ENCODE measurements at places on chromosomes 16 and 17.

- DNase-seq, result no peak
Observed at GRCh38 chr17:2089021-2089422, 34.1 kb downstream of the HIC1 start.

DNA sequence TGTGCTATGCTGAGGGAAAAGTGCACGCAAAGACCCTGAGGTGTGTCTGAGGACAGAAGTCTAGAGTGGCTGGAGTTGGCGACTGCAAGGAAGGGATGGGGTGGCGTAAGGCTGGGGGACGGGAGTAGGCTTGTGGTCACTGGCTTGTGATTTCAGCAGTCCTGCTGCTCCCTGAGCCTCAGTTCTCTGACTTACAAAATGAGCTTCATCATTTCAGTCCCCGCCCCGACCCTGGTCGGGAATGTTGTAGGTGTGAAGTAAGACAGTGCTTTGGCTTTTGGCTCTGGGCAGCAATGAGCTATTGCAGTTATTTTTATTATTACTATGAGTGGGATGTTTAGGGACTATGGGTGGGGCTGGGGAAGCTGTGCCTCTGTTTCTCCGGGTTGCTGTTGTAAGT is 8.6 kb downstream of the ADGRG1 start:
- no peak for DNase-seq

DNA sequence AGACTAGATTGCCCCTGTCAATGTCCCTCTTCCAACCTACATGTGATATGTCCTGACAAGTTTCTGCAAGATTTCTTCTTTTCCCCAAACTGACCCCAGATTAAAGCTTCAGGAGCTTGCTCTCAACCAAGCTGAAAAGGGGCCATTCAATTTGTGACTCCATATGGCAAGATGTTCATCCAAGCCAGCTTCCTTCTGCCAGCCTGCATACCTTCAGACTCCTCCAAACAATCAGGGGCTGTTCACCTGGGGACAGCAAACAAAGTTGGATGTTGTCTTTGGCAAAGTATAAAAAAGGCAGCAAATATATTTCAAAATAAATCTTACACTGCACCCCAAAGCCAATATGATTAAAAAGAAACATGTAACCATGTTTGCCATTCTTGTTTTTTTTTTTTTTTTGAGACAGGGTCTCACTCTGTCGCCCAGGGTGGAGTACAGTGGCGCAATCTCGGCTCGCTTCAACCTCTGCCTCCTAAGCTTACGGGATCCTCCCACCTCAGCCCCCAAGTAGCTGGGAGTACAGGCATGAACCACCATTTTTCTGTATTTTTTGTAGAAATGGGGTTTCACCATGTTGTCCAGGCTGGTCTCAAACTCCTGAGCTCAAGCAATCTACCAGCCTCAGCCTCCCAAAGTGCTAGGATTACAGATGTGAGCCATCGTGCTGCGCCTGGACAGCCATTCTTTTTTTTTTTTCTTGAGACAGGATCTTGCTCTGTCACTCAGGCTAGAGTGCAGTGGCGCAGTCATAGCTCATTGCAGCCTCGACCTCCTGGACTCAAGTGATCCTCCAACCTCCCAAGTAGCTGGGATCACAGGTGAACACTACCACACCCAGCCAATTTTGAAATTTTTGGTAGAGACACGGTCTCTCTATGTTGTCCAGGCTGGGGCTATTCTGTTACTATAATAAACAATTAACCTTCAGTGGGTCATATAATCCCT is 50.0 kb upstream of the AKAP1 start:
- no peak for DNase-seq

GRCh38 chr17:29138184-29138955 is 41.8 kb downstream of the MYO18A start:
- peak; percentile 47 for DNase-seq

- DNase-seq, result no peak
Observed at GRCh38 chr17:33154869-33155455, 138.1 kb downstream of the ASIC2 start.

- no peak for DNase-seq
Observed at GRCh38 chr16:48447940-48448536, 62.8 kb upstream of the SIAH1 start.

DNA sequence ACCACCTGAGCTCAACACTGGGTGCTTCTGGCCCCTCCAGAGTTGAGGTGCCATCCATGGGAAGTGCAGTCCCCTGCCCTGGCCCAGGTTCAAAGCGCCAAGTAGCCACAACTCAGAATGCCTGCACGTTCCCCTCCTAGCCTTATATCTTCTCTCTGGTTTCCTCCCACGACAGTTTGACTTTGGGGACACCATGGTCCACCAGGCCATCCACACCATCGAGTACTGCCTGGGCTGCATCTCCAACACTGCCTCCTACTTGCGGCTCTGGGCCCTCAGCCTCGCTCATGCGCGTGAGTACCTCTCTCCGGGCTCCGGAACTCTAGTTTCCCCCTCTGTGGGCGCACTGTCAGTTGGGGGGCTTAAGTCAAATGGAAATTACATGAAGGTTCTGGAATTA is 22.4 kb upstream of the NAGLU start:
- DNase-seq, result no peak

DNA sequence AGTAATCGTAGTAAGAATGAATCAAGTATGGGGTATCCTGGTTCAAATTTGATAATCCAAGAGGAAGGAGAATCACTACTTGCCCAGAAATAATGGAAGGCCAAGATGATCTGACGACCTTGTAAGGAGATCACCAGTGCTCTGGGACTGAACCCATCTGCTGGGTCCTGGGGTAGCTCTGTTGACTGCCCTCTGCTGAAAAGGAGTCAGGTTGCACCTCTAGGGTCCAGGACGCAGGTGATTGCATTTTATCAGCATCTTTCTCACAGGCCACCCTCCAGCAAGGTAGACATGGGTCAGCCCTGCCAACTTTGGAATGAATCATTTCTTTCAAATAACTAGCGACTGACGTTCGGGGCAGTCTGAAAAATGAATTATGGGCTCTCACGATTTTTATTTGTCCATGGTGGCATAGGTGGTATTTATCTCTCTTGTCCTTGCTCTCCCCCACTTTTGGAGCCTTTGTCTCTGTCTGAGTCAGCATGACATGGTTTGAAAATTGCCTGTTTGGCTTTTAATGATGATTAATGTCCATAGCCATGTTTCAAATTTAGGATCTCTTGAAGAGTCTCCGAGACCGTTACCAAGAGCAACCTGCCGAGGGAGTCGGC is 163.7 kb downstream of the MSI2 start:
- peak; percentile 86 for DNase-seq

DNA sequence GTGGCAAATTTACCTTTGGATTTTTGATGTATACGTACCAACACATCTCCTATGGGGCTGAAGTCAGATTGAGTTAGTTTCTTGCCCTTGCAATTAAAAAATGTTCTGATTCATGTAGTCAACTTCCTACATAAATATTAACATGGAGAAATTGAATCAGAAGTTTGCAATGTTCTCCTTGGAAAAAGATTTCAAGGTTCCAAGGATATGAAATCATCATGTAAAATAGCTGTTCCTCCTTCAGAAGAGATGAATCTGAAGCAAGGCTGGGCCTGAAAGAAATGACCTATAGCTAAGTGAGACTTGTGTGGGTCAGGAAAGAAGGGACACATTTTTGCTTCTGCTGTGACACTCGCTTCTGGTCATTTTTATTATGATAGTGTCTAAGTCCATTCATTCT is 131.7 kb downstream of the RGS9 start:
- no peak for DNase-seq

DNA sequence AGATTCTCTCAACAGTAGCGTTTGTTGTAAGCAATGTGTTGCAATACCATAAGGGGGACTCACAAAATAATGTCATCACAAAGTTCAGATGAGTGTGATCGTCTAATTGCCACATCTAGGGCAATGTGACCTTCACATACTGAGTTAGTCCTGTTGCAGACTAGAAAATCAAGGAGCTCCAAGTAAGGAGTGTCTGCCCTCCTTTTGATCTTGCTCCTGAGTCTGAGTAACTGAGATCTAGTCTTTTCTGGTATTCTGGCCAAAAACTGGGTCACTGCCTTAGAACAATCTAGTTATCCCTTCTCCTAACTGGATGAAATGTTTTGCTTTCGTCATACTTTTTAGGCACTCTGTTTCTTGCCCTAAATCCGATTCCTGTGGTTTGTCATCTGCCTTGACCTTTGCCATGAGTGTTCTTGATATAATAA is 712.1 kb downstream of the CDH11 start:
- no peak for DNase-seq

GRCh38 chr16:5216441-5217080 is 119.0 kb upstream of the EEF2KMT start:
- DNase-seq, result no peak

DNA sequence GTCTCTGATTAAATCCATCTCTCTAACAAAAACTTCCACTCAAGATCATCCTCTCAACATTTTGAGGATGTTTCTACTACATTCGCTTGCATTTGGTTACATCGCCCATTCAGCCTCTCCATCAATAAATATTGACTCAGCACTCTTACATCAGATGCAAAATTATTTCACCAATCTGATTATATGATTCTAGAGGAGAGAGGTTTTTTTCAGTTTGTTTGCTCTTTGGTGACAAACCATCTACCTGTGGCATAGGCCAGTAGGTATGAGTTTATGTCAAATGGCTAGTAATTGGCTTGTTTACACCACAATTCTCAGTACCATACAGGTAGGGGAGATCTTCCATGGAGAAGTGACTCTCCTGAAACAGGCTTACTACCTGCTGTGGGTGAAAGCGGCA is 52.3 kb downstream of the TOX3 start:
- no peak for DNase-seq

- no peak for DNase-seq
Observed at GRCh38 chr16:81654346-81654745, 124.7 kb upstream of the PLCG2 start.

DNA sequence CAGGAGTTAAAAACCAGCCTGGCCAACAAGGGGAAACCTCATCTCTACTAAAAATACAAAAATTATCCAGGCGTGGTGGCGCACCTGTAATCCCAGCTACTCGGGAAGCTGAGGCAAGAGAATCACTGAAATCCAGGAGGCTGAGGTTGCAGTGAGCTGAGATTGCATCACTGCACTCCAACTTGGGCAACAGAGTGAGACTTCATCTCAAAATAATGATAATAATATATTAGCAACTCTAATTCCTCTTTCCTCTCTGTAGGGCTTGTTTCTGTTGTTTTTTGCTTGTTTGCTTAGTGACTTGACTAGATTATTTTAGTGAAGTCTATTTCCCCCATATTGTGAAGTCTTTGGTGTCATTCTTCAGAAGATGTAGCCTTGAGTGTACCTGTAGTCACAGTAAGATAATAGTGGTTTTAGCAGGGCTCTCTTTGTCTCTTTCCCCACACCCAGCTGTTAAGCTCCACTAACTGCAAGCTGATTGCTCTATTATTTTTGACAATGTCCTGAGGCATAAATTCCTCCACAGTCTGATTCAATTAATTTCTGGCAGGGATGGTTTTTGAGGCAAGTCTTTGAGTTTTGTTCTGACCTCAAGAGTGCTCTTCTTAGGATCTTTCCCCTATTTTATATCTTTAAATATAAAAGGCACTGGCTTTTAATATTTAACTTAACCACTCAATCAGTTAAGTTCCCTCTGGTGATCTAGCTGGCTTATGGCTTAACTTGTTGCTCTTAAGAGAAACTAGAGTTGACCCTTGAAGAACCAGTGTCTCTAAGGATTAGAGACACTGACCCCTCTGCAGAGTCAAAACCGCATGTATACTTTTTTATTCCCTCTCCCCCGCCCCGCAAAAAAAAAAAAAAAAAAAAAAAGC is 18.6 kb upstream of the TNFSF12 start:
- no peak for DNase-seq

- no peak for DNase-seq
Observed at GRCh38 chr17:74851612-74852236, 8.0 kb downstream of the GRIN2C start.

DNA sequence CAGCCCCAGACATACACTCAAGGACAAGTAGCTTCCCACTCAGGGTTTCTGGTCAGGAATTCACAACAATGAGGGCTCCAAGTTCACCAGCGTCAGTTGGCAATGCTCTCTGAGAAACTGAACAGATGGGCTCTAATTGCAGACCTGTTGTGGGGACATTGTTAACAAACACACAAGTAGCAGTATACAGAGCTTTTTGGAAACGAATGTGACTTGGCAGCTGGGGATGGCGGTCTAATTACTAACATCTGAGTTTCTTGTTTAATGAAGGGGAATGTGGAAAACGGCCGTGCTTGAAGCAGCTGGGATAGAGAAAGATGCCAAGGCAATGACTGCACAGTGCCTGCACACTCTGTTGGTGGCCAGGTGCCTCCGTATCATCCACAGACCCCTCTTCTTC is 316.1 kb upstream of the IRX3 start:
- no peak for DNase-seq

DNA sequence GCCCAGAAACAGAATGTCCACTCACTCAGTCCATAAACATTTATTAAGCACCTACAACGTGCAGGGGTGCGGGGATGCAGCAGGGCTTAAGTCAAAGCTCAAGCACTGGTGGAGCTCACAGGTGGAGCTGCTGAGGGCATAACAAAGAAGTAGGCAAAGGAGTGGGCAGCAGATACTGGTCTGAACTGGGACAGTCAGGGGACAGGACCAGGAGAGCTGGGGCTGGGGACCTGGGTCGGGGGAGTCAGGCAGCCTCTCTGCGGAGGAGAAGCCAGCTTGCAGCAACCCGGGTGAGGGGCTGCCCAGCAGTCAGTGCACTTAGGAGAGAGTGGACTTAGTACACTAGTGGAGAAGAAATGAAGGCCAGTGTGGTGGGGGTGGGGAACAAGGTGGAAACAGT is 10.0 kb upstream of the TNFRSF13B start:
- DNase-seq, result no peak

DNA sequence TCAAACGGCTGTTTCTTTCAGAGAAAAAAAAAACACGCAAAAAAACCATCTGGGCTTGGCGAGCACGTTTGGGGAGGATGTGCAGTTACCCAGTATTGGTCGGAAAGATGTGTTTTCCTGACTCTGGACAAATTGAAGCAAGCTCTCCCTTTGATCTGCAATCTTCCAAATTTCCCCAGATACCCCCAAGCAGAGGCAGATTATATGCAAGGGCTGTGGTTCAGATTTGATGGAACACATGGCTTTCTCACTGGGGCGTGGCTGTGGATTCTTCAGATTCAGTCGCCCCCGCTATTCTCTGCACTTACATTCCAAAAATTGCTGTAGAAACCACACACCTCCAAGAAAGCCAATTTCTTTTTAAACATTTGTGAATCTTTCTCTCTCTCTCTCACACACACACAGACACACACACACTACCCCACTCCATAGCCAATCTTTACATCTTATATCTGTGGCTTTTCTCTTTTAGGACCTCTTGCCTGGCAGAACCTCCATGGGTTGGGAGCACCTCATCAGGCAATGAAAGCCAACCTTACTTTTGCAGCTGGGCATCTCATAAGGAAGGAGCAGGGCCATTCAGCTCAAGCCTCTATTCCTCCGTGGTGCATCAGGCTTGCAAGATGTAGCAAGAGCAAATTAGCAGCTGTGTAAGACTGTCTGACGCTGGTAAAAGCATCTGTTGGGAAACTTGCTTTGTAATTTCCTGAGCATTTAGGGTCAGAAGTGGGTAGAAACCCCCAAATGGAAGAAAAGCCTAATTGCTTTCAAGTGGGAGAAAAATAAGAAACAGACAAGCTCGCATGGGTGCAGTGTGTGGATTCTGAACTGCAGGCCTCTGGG is 103.9 kb upstream of the FAM20A start:
- DNase-seq, result peak; percentile 18

- peak; percentile 95 for DNase-seq
Observed at GRCh38 chr17:68759343-68760140, 158.4 kb upstream of the FAM20A start.

- no peak for DNase-seq
Observed at GRCh38 chr16:80741724-80742123, 62.7 kb downstream of the CDYL2 start.
